ENCODE measurements at places on chromosomes 6 and 20.

GRCh38 chr6:115947966-115948541, 112.6 kb downstream of the FRK start:
- DNase-seq: no peak

DNA sequence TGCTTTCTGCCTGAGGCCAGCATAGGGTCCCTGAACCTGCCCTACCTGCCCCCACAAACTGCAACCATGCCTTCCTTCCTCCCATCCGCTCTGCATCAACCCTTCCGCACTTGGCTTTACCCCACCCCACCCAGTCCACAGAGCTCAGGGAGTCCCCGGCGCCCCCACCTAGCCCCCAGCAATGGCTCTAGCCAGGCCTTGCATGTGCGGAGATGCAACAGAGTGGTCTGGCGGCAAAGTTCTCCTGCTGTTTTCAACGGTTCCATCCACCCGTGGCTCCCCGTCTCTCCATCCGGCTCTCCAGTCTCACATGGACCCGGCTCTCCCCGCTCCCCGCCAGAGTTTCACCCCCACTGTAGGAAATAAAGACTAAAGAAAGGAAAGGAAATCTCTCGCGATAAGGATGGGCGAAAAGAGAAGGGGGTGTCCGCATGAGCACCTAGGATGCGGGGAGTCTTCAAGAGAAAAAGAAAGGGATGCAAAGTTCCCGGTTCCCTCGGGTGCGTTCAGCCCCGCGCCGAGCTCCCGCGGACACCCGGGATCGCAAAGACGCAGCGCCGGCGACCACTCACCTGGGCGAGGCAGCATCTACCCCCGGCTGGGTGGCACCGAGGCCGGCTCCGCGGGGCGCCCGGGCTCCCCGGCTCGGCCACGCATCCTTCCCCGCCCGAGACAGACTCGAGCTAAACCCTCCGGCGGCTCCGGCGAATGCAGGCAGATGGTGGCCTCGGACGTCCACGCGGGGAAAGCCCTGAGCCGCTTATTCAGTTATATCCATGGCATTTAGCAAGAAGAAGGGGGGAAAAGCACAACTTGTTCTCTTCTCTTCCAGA, 579 bp downstream of the LRFN2 start:
- DNase-seq: no peak

GRCh38 chr6:101000341-101000740, 119.2 kb upstream of the ASCC3 start:
- no peak for DNase-seq

- no peak for DNase-seq
Observed at GRCh38 chr6:84280639-84281038, 53.2 kb upstream of the CEP162 start.

GRCh38 chr6:1610497-1611321, 994 bp downstream of the FOXC1 start:
- DNase-seq: no peak

DNA sequence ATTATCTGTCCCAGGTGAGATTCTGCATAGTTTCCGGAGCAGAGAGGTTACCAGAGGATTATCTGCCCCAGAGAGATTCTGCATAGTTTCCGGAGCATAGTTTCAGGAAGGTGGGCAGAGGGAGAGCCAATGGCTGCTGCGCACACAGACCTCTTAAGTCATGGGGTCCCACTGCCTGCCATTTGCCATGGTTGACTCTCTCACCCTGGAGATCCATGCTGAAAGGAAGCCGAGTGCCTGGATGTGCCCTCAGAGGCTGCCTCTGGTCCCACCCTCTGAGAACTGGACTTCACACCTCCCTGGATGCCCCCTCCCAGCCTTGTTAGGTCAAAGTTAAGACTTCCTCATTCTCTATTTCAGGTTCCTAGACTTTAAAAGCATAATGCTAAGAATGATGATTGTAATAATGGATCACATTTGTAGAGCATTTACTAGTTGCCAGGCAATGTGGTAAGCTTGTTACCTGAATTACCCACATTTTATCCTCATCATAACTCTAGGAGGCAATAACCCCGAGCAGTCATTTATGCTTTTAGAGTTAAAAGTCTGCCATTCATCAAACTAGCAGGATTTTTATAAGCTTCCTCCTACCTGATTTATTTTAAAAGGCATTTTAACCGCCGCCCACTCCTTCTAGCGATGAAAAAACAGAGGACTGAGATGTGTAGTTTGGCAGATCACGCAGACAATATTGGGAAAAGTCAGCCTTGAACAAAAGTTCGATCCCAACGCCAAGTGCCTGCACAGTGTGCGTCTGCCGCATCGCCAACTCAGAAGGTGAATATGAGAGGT, 11.9 kb downstream of the SERPINB9 start:
- DNase-seq: no peak

- DNase-seq: no peak
Observed at GRCh38 chr20:24731312-24731711, 217.8 kb upstream of the CST7 start.

- peak; percentile 2 for DNase-seq
Observed at GRCh38 chr6:61887423-61887822, 398.6 kb downstream of the KHDRBS2 start.
